ENCODE measurements at places on chromosomes 12 and 14.

DNA sequence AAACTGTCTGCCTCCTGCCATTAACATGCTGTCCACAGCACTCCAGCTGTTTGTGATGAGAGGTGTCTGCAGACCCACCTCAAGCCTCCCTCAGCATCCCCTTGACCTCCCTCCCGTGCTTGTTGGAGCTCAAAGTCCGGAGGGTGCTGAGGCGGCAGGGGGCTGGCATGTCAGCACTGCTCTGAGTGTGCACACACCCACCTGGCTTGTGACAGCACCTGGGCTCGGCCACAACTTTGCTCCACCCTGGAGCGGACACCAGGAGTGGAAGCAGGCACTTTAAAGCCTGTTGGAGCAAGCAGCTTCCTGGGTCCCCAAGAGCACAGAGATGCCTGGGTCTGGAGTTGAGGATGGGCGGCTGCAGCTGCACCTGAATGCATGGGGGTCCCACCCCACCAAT, 20.9 kb downstream of the SERPINA3 start:
- no peak for DNase-seq

- DNase-seq, result no peak
These were observed 416.6 kb downstream of the ZFP36L1 start for GRCh38 chr14:68376067-68376779.

GRCh38 chr12:3263282-3263681, 186.1 kb downstream of the TSPAN9 start:
- no peak for DNase-seq

DNA sequence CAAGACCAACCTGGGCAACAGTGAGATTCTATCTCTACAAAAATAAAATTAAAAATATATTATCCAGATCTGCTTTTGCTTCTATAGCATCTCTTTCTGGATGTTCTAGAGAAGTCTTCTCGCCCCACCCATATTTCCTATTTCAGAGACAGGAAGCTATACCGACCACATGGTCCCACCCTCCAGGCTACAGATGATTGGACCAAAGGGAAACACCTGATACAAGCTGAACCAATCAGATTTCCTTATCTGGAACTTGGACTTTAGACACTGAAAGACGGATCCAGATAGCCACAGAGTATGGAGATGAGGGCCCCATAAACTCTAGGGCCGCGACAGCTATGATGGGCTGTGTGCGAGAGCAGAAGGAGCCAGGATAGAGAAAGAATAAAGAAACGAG, 48.7 kb downstream of the CCDC60 start:
- DNase-seq, result no peak

DNA sequence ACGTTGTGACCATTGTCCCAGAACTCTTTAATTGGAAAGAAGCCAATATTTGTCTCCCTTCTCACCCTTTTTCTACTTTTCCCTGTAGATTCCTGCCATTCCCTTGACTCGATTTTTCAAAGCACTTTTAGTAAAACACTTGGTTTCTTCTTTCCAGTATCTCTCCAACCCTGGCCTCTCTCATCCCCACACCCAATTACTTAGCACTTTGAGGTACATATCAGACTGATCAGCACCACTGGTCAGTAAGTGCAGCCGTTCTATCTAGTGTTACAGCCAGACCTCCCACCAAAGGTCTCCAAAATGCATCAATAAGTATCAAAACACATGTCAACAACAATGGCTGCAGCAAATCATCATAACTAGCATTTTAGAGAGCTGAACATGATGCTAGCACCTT, 141.9 kb downstream of the BTG1 start:
- DNase-seq, result no peak

DNA sequence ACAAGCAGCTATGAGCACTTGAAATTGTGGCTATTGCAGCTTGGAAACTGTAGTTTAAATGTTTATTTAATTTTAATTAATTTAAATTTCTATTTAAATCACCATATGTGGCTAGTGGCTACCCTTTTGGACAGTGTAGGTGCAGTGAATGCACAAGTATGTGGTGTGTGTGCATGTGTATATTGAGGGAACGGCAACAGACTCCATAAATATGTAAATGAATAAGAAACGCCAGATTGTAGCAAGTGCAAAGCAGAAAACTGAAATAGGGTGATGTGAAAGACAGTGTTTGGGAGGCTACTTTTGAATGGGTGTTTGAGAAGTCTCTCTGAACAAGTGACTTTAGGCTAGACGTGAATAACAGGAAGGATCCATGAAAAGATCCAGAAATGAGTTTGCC, 32.7 kb upstream of the CCDC196 start:
- no peak for DNase-seq

DNA sequence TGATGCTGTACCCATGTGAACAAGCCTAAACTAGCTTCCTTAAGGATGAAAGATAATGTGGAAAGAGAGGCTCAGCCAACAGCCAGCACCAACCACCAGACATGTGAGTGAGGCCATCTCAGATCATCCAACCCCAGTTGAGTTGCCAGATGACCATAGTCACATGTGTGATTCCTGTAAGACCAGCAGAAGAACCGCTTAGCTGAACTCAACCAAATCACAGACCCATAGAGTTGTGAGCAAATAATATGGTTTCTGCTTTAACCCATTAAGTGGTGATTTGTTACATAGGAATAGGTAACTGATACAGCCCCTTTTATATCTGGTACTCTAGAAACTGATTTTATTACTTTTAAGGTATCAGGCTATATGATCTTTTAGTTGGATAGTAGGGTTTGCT, 17.6 kb upstream of the ELK3 start:
- no peak for DNase-seq

- no peak for DNase-seq
These were observed 334.9 kb upstream of the SFSWAP start for GRCh38 chr12:131375972-131376345.

- DNase-seq, result no peak
These were observed 13.2 kb downstream of the CLEC4E start for GRCh38 chr12:8527250-8528130.

Measured in stimulated activated CD4-positive, alpha-beta T cell treated with anti-CD3 and anti-CD28 coated beads, Interleukin-15, amount 100 ng/mL, for 24 hours (primary cell).